ENCODE measurements at places on chromosomes 2 and 18.

GRCh38 chr2:97713296-97714083, at the start of gene ZAP70:
ZAP70 (plus strand) TSS chr2:97713576; CDS start chr2:97724037, 10,461 bp downstream.
- DNase-seq: no peak

GRCh38 chr2:147463881-147464520, 380.8 kb upstream of the ACVR2A start:
- peak; percentile 34 for DNase-seq

DNA sequence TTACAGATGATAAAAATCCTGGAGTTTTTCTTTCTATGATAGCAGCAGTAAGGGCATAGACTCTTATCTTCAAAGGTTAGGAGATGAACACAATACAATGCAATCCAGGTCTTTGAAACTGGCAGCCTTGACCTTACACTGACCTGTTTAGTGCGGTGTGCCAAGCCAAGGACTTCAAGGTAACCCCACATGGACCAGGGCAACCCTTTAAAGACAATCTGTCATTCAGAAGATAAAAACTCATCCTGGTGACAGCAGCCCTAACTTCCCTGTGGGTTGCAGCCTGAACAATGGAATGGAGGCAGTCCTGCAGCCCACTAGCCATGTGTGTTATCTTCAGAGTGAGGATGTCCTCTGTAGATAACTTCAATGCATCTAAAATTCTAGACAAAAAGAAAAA, 78.1 kb downstream of the RTTN start:
- DNase-seq: no peak

DNA sequence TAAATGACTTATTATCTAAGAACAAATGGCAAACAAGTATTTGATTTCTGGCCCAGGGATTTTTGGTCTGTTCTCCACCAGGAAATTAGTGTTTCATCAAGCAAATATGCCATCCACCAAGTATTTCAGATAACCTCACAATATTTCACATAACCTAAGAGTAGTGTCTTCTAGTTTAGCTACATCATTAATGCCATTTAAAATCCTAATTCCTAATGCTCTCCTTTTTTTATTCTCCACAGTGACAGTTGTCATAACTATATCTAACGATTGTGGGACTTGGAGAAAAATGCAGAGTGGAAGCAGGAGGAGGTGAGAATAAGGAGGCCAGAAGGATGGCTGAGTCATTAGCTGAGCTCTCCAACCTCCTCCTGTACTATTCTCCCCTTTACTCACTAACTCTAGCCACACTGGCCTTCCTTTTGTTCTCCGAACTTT, 58.5 kb upstream of the CTLA4 start:
- no peak for DNase-seq

DNA sequence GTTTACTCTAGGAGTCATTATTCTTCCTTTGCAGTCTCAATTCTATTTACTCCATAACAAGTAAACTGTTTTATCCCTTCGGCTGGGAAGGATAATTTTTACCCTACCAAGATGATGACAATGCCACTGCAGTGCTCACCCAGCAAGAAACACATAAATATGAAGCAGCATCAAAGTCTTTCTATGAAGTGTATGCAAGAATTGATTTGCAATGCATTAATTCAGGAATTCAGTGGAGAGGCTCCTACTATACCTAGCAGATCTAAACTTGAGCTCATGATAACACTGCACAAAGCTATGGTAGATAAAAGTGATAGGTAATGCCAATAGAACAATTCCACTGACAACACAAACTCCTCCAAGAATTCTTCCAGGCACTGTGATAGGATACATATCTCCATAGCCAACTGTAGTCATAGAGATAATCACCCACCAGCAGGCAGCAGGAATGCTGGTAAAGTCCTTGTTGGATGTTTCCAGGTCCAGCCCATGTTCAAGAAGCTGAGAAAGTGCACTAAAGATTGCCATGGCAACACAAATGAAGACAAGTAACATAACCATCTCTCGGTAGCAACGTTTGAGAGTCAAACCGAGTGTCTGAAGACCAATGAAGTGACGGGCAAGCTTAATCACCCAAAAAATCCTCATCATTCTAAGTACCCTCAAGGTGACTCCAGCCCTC, 49.9 kb downstream of the KCNG3 start:
- DNase-seq: no peak

DNA sequence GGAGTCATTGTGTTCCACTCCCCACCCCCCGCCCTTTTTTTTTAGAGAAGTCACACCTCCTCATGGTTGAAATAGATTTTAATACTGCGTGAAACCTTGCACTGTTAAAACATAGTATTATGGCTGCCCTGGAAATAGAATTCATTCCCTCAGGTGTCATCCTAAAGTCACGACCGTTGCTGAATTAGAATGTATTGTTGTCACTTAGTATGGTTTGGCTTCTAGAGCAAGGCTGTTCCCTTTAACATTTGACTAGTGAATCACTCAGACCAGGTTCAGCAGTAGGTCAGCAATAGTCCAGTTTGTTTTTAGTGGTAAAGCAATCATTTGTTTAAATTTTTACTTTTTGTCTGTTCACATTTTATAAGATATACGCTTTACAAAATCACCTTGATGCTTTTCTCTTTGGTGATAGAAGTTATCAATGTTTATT, 1.2 kb downstream of the BABAM2 start:
- DNase-seq: no peak

DNA sequence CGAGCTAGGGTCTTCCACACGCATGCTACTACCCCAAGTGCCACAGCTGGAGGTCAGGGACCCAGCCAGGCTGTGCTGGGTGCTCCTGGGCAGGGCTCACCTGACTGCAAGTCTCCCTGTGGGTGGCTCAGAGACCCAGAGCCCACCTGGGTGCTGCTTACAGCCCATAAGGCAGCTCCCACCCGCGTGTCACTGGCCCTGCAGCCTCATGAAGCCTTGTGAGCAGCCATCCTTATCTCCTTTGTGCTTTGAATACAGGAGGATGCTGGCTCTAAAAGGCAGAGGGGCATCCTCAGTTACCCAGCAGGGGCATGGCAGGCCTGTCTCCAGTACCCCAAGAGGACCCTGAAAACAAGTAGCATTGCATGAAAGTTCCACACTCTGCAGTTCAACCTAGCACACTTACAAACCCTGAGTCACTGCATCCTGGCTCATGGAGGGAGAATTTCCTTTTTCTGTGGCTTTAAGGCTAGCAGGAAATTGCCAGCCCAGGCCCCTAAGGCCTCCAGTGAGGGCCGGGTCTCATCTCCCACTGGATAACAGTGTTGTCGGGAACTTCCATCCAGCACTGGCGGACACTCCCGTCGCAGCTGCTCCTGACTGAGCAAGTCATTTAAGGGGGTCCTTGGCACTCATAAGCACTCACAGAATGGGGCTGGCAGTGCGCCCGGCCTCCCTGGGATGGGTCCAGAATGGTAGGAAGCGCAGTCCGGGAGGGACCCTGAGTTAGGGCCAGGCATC, 137.1 kb downstream of the RPIA start:
- DNase-seq: no peak

GRCh38 chr2:229408962-229409361, 137.9 kb upstream of the PID1 start:
- no peak for DNase-seq

DNA sequence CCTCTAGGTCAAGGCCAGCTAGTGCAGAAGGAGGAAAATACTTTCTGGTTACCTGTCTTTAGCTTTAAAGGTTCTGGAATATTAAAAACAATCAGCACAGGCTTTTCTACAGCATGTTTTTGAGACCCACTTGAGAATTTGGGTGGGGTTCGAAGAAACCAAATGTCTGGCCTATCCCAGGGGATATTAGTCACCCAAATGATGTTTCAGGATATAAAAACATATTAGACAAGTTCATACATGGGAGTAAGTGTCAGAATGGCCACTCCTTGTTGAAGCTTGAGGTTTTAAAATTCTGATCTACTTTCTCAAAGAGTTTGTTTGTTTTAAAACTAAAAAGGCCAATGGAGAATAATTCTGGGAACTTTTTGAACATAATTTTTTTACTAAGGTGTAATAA, 158.6 kb upstream of the DLX2 start:
- DNase-seq: no peak

DNA sequence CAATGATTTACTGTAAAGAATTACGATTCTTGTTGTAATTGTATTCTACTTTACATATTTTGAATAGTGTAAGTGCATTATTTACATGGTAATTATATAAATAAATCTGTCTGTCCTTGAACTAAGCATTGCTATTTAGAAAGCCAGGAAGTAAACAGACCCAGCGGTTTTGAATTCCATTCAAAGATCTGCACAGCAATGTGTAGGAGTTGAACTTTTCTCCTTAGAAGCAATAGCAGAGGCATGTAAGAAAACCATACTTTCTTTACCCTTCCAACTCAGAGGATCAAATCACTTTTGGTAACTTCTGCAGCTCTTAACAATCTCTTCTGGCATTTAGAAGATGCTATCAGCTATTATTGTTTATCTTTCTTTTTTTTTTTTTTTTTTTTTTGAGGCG, 109.2 kb upstream of the VRK2 start:
- no peak for DNase-seq

DNA sequence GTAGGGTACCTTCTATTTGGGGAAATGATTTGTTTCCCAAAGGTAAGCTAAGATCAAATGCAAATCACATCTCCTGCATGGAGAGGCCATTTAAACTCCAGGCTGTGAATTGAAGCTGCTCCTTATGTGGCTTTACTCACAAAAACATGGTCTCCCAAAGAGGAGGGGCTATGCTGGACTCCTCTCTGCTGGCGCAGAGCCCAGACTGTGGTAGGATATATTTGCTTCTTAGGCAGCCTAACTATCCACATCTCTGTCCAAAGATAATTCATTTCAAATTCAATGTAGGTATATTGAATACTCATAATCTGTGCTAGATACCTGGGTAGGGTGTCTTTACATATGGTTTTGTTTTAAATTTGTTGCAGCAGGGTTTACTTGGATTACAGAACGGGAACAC, 358.5 kb downstream of the ALK start:
- DNase-seq: no peak

DNA sequence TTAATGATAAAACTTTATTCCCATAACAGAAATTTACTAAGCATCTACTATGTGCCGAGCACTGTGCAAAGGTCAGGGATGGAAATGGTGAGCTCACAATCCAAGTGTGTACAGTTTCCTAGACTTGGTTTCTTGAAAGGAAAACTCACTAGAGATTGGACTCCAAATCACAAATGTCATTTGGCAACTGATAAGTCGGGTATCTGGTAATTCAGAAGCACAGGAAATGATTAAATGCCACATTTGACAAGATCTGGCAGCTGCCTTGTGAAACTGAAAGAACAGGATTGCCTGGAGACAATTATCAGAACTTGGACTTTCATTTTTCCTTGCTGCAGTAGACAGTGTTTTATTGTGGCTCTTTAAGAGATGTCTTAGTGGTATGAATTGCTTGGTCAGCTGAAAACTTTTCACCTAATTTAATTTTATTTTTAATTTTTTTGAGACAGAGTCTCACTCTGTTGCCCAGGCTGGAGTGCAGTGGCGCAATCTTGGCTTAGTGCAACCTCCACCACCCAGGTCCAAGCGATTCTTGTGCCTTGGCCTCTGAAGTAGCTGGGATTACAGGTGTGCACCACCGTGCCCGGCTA, 19.2 kb downstream of the ITGA6 start:
- DNase-seq: no peak

GRCh38 chr2:137249463-137250130, 484.3 kb downstream of the THSD7B start:
- no peak for DNase-seq

- DNase-seq: no peak
Measured at GRCh38 chr2:64534363-64534762, 10.2 kb downstream of the AFTPH start.

GRCh38 chr18:44855681-44856080, 175.0 kb downstream of the SETBP1 start:
- no peak for DNase-seq

DNA sequence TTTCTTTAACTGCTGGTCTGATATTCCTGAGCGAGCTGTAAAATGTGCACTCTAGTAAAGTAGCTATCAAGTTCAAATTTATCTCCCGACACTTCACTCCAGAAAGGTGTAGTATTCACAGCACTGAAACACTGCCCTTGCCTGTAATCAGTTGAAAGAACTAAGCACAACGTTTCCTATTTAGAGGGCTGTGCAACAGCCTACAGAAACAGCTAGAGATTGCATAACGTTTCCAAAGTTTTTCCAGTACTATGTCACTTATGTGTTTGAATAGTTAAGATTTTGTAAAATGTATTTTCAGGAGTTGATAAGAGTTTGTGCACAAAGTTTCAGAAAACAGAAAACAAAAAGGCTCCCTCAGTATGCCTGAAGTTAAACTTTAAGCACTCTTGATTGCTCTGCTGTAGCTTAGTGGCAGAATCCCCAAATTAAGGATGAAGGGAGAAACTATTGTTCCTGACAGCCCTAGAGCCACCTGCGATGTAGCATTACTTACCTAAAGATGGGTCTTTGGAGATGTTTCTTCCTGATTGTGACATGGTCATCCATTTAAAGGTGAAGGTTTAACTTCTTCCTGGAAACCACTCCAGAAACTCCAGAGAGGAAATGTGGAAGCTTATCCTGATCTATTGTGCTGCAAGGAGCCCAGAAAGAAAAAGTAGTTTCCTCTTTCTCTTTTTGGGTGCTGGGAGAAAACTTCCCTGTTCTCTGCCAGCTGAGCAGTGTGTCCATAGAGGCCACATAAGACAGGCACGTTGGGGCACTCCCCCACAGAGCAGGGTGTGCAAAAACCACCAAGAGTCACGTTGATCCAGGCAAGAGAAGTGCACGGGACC, 536 bp downstream of the PDE1A start:
- no peak for DNase-seq

GRCh38 chr18:74422541-74422940, 34.6 kb downstream of the DIPK1C start:
- DNase-seq: no peak

DNA sequence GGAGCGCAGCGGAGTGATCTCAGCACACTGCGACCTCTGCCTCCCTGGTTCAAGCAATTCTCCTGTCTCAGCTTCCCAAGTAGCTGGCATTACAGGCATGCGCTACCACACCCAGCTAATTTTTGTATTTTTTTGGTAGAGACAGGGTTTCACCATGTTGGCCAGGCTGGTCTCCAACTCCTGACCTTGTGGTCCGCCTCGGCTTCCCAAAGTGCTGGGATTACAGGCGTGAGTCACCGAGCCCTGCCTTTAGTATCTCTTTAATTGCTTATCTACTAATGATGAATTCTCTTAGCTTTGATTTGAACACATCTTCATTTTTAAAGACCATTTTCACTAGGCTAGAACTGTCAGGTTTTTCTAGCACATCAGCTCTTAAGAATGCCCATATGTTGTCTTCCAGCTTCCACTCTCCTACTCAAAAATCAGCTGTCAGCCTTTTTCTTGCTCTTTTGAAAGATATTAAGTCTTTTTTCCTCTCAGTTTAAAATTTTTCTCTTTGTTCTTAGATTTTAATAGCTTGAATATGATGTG, 16.1 kb upstream of the MFSD2B start:
- no peak for DNase-seq

DNA sequence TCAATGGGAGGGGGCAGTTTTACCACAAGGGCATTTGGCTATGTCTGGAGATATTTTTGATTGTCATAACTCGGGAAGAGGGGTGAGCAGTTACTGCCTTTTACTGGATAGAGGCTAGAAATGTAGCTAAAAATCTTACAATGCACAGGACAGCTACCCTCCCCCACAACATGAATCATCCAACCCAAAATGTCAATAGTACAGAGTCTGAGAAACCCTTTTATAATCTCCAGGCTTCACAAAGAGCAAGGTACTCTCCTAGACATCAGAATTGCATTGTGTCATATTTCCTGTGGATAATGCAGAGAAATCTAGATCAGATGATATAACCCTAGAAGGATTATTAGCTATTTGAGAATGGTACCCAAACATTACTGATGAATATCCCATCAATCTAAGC, 277.1 kb upstream of the NRP2 start:
- no peak for DNase-seq
